ENCODE measurements at places on chromosomes 1 and 21. TPM values are rescaled to one million over a fixed set of nuclear protein-coding genes. Genes with fewer than 3 reads are reported as not detected.
A peak's percentile ranks its signal among the peaks of the same experiment; 100 is the strongest.

Gene CELA2B
- total RNA-seq = not detected

- H3K27me3 ChIP-seq = no peaks in the 10 kb centered on the region
- no peaks in the 10 kb centered on the region for H3K36me3 ChIP-seq
Observed at GRCh38 chr1:37100310-37100709, 66.0 kb upstream of the GRIK3 start.

DNA sequence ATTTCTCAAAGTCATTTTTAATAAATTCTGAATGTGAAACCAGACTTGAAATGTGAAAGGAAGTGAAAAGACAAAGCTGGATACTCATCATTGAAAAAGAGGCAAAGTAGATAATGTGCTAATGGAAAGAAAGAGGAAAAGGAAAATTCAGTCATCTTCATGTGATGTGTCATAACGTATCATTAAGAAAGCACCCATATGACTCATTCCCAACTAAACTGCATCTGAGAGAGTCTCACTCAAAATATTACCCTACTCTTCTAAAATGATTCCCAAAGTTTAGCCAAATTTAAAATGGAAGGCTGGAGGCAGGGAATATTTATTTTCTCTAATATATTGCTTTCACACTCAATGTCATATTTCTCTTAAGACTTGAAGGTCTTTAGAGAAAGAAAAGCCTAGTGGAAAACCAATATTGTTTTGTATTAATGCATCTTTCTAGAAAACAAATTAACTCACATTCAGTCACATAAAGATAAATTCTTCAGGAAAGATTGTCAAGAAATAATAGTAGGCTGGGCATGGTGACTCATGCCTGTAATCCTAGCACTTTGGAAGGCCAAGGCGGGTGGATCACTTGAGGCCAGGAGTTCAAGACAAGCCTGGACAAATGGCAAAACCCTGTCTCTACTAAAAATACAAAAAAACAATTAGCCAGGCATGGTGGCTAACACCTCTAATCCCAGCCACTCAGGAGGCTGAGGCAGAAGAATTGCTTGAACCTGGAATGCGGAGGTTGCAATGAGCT is 129.9 kb downstream of the SLC30A10 start:
- H3K4me3 ChIP-seq = no peak overlapping the region
- DNase-seq = no peak
- H3K27me3 ChIP-seq = no peaks in the 10 kb centered on the region
- no peak overlapping the region for H3K27ac ChIP-seq
- no peaks in the 10 kb centered on the region for H3K36me3 ChIP-seq

- H3K4me3 ChIP-seq = no peak overlapping the region
- no peaks in the 10 kb centered on the region for H3K36me3 ChIP-seq
- H3K4me1 ChIP-seq = peaks cover 10% of the 10 kb centered on the region
- H3K27ac ChIP-seq = peak overlapping the region; percentile 54
- no peaks in the 10 kb centered on the region for H3K27me3 ChIP-seq
Observed at GRCh38 chr1:39776400-39776713, 5.2 kb upstream of the OXCT2 start.

Gene FAM72C
- not detected for total RNA-seq

- H3K4me3 ChIP-seq = no peak overlapping the region
- H3K27ac ChIP-seq = no peak overlapping the region
- DNase-seq = no peak
Observed at GRCh38 chr1:53281133-53281532, 42.8 kb upstream of the MAGOH start.

Gene GRHL3
- not detected for total RNA-seq

GRCh38 chr1:50416150-50416527 is 7.1 kb downstream of the DMRTA2 start:
- peaks cover 62% of the 10 kb centered on the region for H3K4me1 ChIP-seq
- no peak for DNase-seq
- H3K4me3 ChIP-seq = no peak overlapping the region
- H3K36me3 ChIP-seq = no peaks in the 10 kb centered on the region
- peaks cover 86% of the 10 kb centered on the region for H3K27me3 ChIP-seq
- H3K27ac ChIP-seq = no peak overlapping the region

Gene SLAMF7
- total RNA-seq = 0.90 TPM

- H3K4me1 ChIP-seq = peaks cover 3% of the 10 kb centered on the region
- no peaks in the 10 kb centered on the region for H3K36me3 ChIP-seq
- DNase-seq = no peak
Observed at GRCh38 chr1:92792340-92792782, 7.5 kb upstream of the EVI5 start.

Gene RAB7B
- 0.78 TPM for total RNA-seq

Gene RPE65
- total RNA-seq = not detected

- no peaks in the 10 kb centered on the region for H3K4me1 ChIP-seq
- no peak for DNase-seq
- H3K27me3 ChIP-seq = no peaks in the 10 kb centered on the region
- H3K27ac ChIP-seq = no peak overlapping the region
- no peak overlapping the region for H3K4me3 ChIP-seq
Observed at GRCh38 chr1:5623399-5623798, 368.8 kb downstream of the NPHP4 start.

GRCh38 chr1:176049582-176049981 is 157.5 kb downstream of the COP1 start:
- no peaks in the 10 kb centered on the region for H3K36me3 ChIP-seq
- H3K4me1 ChIP-seq = no peaks in the 10 kb centered on the region
- H3K27me3 ChIP-seq = no peaks in the 10 kb centered on the region
- DNase-seq = no peak
- H3K27ac ChIP-seq = no peak overlapping the region

- H3K27ac ChIP-seq = no peak overlapping the region
- H3K36me3 ChIP-seq = no peaks in the 10 kb centered on the region
- no peaks in the 10 kb centered on the region for H3K4me1 ChIP-seq
- peak; percentile 21 for DNase-seq
- no peak overlapping the region for H3K4me3 ChIP-seq
Observed at GRCh38 chr1:169550294-169550693, 36.0 kb downstream of the F5 start.

Gene PTGER3
- total RNA-seq = 76.2 TPM

Measured in tibial nerve (tissue), 4 donors.